Stimulated activated CD4-positive, alpha-beta T cell treated with anti-CD3 and anti-CD28 coated beads, Interleukin-15, amount 100 ng/mL, for 1 hour (primary cell): ENCODE measurements at places on chromosomes 2 and 18.
A peak's percentile ranks its signal among the peaks of the same experiment; 100 is the strongest.

- no peak for DNase-seq
Measured at GRCh38 chr2:159228081-159228581, 58.4 kb downstream of the WDSUB1 start.

DNA sequence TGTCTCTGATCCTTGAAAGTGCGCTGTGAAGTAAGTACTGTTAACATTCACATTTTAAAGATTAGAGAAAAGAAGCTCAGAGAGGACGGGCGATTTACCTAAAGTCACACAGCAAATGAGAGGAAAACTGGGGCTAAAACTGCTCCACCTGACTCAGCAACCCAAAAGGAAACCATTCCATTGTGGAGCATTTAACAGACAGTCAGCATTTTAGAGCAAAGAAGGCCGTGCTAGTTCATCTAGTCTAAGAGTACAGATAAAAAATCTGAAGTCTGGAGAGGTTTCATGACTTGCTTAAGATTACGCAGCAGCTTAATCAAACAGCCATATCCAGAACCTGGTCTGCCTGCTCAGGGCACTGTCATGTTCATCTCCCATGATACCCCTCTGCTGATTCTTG is 19.9 kb upstream of the KCNF1 start:
- DNase-seq, result no peak

GRCh38 chr2:83224591-83225200 is 1234.4 kb downstream of the SUCLG1 start:
- no peak for DNase-seq

- DNase-seq, result no peak
Measured at GRCh38 chr2:138113871-138114525, 149.7 kb downstream of the HNMT start.

GRCh38 chr2:70515938-70516337 is 37.7 kb downstream of the TGFA start:
- DNase-seq, result no peak

DNA sequence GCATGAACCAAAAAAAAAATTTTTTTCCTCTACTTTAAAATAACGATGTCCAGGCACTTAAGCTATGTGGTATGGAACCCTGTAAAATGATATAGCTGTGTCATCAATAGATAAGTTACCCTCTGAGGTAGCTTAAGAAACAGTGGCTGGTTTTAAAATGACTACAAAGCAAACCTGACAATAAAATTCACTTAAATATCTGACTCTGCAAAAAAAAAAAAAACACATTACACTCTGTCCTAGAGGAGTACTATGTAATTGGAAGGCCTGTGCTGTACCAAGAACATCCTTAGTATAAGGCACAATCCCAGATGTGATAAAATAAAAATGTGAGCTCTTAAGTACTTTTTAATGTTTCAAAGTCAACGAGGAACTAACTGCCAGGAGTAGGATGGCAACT is 322.4 kb downstream of the ALK start:
- no peak for DNase-seq

DNA sequence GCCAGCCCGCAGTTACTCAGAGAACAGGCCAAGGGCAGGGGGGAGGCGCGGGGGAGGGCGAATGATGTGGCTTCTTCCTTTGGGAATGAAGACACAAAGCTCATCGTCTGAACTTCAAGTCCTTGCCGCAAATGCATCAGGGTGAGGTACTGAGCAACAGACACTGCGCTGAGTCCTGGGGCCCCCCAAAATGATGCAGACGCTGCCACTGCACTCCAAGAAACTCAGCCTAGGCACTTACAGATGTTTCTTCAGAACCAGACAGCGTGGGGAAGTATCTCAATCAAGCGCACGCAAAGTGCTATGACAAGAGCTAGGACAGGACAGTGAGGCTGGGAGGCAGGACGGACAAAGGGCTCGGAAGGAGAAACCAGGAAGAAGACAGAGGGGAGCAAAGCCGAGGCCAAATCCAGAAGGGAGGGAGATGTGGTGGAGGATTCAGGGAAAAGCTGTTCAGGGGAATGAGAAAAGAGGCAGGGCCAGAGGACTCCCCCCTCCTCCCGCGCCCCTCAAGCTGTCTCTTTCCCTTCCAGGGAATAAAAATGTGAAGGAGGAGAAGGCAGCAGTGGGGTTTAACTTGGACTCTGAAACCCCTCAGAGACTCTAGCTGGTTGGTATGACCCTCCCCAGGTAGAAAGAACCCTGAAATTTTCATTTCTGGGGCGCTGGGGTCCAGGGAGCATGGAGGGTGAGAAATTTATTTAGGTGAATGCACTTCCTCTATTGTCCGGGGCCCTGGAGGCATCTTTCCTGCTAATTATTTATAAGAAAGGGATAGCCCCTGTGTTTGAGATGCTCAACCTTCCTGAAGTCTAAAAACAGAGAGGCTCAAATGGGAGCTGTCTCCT is 34.9 kb downstream of the CIB4 start:
- no peak for DNase-seq

- DNase-seq, result no peak
Measured at GRCh38 chr2:166934817-166935216, 46.5 kb downstream of the XIRP2 start.

DNA sequence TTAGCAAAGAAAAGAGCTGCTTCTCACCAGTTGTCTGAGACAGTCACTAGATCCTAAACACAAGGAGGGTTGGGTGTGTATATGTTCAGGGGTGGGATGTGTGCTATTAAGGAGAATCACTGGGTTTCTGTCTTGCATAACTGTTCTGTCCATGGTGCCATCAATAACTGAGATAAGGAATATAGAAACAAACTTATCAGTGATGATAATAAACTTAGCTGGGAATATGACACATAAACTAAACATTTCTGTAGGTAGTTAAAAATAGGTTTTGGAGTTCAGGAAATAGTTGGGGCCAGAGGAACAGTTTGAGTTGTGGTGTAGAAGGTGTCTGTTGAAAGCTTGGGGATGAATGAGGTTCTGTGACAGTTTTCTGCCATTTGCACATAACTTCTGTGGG is 17.4 kb downstream of the NAPG start:
- no peak for DNase-seq

DNA sequence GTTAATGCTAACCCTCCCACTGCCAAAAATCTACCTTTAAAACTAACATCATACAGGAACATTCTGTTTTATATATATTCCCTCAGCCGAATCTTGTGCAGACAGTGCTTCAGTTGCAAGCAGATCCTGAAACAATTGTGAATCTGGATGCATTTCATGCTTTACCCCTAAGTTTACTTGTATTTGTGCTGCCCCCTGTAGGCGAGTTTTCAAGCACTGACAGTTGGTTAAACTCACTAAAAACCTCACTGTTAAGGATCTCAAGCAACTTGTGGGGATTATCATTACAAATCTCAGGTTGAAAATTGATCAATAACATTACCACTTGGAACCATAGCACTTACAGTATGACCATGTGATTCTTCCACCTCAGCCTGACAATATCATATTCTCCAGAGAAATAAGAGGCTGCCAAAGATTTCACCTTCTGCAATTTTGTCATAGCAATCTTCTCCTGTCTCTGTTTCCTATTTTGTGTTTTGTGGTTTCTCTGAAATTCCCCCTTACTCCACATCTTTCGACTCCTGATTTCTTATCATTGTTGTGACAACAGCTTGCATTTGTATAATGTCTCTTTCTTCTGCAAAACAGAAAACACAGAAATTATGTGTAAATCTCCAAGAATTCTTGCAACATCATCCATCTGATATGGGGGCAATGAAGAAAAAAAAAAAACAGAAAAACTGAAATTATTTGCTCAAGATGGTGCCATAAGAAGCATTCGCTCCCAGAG is 354.6 kb upstream of the SETBP1 start:
- DNase-seq, result no peak

- DNase-seq, result no peak
Measured at GRCh38 chr2:120180066-120180465, 43.1 kb downstream of the TMEM185B start.

DNA sequence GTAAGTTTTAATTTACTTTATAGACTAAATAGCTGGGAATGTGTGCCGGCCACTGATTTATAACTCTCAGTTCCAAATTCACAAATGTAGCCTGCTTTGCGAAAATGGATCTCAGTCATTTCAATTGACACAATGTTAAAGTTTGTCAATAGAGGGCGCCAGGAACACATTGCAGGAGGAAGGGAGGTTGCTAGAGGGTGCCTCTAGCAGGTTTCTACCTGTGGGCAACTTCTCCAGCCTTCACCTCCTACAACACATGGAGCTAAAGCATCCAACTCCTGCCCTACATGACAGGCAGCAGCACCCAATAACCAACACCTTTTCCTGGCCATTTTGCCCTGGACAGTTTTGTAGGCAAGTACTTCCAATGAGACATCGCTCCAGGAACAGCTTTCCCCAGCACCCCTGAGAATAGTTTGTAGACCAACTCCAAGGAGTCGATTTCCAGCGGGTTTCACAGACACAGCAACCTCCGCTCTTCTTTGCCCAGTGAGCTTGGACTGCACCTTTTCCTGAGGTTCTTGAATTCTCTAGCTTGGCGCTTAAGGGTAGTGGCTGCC is 784.8 kb upstream of the CDH2 start:
- DNase-seq, result no peak

DNA sequence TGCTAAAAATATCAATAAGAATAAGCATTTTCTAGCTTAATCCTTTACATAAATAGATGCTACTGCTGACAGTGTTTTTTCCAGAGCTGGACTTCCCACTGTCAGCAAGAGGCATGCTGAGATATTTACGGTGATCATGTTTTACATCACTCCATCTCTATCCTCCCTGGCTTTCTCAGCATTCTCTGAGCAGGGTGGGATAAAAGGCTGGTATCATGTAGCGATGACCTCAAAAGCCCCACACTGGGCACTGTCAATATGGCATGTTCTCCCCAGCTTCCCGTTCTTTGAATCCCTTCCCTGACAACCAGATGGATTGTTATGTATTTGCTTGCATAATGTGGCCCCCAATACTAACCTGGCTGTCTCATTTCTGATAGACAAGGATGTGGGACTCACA is 83.2 kb upstream of the EPHA4 start:
- DNase-seq, result no peak

DNA sequence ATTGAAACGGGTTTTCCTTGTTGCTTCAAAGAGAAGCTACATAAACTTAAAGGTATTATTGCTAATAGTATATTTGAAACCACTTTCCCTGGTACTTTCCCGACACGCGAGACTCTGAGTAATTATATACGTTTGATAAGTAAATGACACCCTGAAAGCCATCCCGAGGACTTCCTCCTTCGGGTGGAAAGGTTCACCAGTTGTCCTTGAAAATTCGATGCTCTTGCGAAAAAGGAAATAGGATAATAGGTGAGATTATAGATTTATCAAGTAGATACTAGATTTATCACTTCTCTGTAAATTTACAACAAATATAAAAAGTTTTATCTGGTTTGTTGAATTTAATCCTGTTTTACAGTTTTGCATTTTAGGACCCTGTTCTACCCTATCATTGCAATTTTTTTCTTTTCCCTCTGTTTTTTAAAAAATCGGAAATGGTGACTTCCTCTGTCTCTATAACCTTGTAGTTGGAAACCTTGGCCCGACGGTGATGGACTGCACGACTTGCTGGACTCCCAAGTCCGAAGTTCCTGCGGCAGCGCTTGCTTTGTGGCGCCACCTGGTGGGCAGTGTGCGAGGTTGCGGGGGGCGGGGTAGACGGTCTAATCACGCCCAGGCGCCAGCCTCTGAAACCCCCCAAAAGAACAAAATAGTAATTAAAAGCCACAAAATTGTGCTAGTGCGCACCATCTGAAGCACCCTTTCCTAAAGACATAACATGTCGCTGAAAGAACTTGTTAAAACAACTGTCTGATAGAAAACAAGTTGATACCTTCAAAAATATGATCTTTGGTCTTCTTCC is 972 bp upstream of the DLX2 start:
- DNase-seq, result peak; percentile 59

DNA sequence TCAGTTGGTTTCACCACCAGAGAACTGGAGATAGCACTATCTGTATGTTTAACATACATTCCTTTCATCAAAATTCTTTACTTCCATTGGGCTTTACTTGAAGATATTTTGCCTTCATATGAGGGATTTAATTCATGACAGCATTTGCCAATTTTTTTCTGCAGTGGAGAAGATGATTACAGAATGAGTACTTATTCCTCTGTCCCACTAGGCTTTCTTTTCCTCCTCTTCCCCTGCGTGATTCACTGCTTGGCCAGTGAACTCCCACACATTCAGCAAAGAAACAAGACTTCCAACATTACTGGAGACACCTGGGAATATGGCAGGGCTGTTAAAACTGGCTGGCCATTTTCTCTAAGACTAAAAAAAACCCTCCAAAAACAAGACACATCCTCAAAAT is 425.8 kb upstream of the KCNH7 start:
- no peak for DNase-seq

DNA sequence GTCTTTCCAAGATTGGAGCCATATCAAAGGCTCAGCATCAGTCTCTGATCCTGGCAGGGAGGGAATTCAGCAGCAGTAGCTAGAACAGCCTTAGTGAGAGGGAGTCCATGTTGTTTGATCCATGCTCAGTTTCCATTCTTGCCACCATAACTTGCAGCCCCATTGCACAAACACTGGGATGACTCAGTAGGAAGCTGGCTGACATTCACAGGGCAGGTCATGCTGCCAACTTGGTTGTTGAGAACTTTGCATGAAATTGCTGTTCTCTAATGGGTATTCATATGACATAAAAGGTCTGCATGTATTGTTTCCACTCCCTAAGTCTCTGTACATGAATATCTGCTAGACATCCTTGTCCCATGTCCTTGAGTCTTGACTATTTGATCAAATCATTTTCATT is 29.9 kb upstream of the STAT4 start:
- DNase-seq, result no peak

DNA sequence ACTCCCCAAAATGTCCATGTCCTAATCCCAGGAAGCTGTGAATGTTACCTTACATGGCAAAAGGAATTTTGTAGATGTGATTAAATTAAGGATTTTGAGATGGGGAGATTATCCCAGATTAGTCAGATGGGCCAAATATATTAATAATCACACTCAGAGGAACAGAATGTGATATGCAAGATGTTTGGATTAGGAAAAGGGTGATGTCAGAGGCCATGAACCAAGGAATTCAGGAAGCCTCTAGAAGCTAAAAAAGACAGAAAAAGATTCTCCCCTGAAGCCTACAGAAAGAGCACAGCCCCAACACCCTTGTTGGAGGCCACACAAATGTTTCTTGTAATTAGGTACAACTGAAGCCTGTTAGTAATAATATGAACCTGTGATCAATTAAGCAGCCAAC is 13.1 kb downstream of the TMEM131 start:
- DNase-seq, result no peak

- peak; percentile 76 for DNase-seq
Measured at GRCh38 chr2:230007931-230008707, 60.6 kb downstream of the SLC16A14 start.

GRCh38 chr2:210915912-210916311 is 359.5 kb downstream of the CPS1 start:
- no peak for DNase-seq

GRCh38 chr2:179562330-179562885 is 297.8 kb upstream of the SESTD1 start:
- no peak for DNase-seq

DNA sequence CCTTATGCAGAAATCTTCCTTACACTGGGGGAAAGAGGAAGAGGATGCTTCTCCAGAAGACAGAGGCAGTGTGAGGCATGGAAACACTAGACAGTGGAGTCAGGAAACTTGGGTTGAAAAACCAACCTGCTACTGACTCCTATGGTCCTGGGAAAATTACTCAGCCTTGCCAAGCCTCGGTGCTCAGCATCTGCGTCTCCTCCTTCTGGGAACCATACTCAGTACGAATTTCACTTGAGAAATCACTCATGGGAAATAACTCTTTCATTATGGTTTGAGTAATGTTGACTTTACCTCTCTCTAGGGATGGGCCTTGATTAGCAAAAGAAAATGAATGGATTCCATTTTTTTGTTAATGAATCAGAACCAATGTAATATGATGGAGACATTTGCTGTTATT is 96.5 kb downstream of the KCNE4 start:
- no peak for DNase-seq
